ENCODE measurements at places on chromosomes 5 and 9.
A peak's percentile ranks its signal among the peaks of the same experiment; 100 is the strongest.

- no peak for DNase-seq
These were observed 381.4 kb downstream of the ACTL7B start for GRCh38 chr9:108474356-108474755.

- DNase-seq: no peak
These were observed 367.1 kb upstream of the IZUMO3 start for GRCh38 chr9:24912767-24913166.

- DNase-seq: no peak
These were observed 81.9 kb downstream of the PALM2AKAP2 start for GRCh38 chr9:109861918-109862317.

DNA sequence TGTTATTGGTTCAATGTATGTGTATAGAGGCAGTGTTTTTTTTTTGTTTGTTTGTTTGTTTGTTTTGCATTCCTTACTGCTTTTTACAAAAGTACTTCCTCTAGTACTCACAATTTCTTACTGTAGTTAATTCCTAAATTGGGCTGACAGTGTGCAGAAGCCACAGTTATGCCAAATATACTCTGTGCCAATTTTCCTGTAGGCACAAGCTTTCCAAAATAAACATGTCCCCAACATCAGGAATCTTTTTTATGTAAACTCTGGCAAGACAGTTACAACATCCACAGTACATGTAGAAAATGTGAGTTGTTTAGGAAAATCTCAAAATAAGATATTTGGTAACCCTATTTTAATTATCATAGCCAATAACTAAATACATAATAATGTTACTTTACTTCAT is 161.6 kb upstream of the TSLP start:
- no peak for DNase-seq

DNA sequence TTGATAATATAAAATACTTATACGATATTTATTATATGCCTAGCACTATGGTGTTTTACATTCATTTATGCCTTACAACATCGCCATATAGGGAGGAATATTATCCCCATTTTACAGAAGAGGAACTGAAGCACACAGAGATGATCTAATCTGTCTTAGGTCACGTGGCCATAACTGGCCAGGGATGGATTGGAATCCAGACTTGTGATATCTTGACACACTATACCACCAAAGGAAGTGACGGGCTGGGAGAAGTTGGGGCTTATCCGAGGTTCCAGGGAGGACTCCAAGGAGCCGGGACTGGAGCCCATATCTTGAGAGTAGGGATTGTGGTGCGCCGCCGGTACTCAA is 129.8 kb downstream of the TMEM174 start:
- DNase-seq: no peak

DNA sequence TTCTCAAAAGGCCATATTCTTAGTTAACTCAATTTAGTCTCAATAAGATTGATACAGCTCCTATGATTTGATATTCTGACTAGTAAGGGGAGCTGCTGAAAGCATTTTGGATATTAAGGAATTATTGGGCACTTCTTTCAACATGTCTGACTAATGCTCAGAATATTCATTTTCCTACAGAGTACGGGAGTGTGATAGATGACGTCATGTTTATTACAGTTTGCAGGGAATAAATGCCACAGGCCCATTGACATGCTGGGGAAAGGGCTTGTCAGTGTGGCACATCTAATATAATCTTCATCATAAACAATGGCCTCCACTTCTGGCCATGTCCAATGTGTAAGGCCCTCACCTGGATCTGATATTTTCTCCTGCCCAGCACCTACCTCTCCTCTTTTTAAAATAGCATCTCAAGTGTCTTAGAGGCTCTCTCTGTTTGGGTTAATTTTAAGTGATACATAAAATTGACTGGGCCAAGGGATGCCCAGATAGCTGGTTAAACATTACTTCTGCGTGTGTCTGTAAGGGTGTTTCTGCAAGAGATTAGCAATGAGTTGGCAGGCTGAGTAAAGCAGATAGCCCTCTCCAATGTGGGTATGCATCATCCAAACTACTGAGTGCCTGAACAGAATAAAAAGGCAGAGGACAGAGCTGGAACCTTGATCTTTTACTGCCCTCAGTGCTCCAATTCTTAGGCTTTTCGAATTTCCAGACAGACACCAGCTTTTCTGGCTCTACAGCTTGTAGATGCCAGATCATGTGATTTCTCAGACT is 99.3 kb downstream of the SLC24A2 start:
- no peak for DNase-seq

DNA sequence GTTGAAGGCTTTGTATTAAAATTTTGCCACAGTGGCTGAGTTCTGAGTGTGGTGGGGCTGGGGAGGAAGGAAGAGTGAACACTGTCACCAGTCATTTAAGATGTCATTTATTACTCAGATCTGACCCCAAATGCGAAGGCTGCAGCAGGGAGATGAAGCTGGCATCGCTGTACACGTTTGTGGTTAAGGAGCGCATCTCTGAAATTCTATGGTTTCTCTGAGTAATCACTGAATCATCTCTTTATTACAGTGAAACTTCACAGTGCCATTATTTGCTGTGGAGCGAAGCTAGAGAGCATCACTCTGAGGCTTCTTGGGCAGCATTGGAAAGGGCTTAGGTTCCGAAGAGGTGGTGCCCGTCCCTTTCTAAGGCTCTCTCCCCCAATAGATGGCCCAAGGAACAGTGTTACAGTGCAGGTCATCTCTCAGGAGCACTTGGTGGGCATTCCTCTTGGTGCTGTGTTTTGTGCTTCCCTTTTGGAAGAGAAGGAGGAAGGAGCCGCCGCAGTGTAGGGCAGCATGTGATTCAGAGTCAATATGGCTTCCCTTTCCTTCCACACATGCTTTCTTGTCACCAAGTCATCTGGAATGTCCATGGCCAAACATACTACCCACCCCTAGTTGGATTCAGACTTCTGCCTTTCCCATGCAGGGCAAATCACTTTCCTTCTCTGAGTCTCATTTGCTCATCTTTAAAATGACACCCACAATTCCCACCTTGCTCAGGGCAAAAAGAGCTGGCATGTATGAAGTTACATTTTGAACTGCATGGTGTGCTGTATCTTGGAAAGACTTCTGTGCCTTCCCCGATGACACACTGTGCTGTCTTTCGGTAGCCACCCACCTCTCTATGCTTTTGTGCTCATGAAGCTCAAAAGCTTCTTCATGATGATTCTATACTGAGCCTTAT is 9.3 kb upstream of the TEX48 start:
- no peak for DNase-seq

DNA sequence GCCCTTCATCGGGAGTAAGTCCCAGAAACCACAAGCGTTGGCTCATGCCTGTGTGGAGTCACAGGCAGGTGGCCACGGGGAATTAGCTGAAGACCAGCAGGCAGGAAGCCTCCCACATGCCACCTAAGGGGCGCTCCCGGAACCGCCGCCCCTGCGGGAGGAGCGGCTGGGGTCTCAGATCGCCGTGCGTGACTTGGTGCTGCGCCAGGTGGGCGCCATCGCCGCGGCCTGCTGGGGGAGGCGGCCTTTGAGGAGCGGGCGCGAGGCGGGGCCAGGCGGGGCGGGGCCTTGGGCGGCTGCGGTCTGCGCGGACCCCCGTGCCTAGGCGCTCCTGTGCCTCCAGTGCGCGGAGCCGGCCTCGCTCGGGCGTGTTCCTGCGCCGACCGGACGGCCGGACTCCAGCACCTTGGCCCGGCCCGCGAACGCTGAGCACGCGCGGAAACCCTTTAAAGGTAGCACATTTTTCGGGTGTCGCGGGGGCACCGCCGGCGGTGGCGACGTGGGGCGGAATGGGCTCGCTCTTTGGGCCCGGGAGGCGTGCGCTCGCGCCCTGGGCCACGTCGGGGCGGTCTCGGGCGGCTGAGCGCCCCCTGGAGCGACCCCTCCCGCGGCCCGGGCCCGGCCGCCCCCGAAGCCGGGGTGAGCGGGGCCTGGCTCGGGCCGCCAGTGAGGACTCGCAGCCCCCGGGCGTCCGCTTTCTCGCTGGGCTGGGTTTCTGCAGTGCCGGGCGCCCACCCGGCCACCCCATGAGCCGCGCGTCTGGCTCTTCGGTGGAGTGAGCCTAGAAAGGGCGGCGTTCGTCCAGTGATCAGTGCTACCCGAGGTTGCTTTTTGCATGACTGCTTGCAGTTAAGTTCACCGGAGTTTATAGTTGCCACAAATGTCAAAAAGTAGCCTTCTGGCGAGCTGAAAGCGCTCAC is 24.5 kb downstream of the LECT2 start:
- no peak for DNase-seq

DNA sequence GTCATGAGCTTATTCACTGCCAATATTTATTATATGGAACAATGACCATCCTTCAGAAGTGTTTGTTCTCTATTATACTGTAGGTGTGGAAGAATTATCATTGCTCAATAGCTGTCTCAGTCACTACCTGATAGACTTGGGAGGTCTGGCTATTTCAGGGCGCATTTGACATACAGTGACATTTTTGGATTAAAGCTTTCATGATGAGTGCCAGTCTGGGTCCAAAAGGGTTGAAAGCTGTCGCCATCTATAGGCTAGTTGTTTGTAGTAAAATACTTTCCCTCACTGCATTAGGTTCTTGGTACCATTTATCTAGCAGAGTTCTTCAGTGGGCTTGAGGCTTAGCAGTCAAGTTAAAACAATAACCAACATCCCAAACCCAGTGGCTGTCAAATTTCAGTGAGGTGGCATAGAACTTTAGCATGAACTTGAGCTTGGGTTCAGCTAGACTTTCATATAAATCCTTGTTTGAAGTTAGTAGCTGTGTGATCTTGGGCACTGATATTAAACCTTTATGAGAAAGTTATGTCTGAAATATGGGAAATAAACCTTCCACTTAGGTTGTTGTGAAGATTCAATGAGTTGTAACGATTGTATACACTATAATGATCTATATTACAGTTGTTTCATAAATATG is 110.5 kb upstream of the CDKN2B start:
- no peak for DNase-seq

- DNase-seq: peak; percentile 53
These were observed 18.9 kb upstream of the SPTLC1 start for GRCh38 chr9:92133949-92134604.

GRCh38 chr9:77769246-77769645 is 121.1 kb upstream of the GNA14 start:
- DNase-seq: no peak

- DNase-seq: no peak
These were observed 91.2 kb downstream of the IRX2 start for GRCh38 chr5:2660315-2660714.

GRCh38 chr9:110116543-110116885 is 91.4 kb downstream of the C9orf152 start:
- DNase-seq: no peak

GRCh38 chr5:132822650-132823480 is 7.6 kb downstream of the SHROOM1 start:
- no peak for DNase-seq

- no peak for DNase-seq
These were observed 190.5 kb downstream of the AOPEP start for GRCh38 chr9:94916956-94917355.

GRCh38 chr5:137070521-137070920 is 428.6 kb downstream of the SPOCK1 start:
- DNase-seq: no peak

DNA sequence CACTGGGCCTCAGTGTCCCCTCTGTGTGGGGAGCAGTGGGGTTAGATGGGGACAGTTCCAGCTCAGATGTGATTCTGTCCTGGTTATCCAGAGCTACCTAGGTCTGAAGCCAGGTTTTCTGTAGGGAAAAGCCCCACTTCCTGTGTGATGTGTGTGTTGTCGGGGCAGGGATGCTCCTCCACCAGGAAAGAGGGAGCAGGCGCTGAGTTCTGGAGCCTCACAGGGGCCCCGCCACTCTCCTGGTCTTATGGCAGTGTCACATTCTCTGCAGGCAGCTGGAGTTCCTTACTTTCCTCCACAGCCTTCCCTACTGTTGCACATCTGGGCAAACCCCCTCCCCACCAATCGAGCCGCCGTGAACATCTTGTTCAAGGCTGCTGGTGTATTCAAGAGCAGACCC is 39.1 kb upstream of the GRHPR start:
- no peak for DNase-seq

DNA sequence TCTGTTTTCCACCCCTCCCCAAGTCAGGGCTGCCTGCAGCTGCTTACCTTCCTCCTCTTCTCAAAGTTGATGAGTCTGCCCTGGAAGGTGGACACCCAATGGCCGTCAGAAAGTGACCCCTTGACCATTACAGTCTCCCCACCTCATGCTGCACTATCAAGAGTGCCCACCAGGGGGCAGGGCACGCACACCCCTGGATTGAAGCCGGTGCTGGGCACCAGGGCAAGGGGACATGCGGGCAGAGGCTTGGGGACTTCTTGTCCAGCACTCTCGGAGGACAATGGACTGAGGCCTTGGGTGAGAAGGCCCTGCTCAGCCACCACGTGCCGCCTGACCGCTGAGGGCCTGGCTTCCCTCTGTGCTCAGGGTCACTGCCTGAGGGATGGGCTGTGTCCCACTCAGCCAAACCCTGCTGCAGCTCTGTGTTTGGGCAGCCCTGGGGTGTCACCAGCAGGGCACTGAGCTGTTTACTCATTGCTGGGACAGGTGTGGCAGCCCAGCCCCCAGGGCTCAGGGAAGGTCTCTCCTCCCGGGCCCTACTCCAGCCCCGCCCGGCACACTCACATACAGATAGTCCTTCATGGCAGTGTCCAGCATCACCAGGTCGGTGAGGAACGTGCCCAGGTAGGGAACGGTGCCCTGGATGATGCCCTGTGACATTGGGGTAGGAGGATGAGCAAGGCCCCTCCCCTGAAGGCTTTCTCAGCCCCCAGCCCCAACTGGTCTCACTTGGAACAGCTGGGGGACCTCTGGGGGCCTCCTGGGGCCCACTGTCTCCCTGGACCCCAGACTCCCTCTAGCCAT is 17.7 kb downstream of the RALGDS start:
- no peak for DNase-seq

DNA sequence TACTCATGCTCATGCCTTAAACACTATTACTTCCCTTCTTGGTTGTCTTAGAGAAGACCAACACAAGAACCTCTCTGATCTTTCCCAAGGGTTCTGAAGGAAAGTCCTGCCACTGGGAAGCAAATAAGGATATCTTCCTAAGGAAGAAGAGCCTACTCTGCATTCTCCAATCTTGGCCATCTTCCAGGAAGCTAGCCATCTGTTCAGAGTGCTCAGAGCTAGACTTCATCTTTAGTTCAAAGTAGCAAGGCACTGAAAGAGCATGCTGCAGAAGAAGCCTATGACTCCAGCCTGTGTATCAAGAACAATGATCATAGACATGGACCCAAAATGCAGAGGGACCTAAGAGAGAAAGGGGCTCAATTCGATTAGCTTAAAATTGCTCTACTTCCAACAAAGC is 114.7 kb downstream of the KIAA0825 start:
- no peak for DNase-seq

GRCh38 chr9:90946982-90947381 is 145.4 kb downstream of the SYK start:
- no peak for DNase-seq

- no peak for DNase-seq
These were observed 43.7 kb upstream of the ITGA1 start for GRCh38 chr5:52743970-52744369.

DNA sequence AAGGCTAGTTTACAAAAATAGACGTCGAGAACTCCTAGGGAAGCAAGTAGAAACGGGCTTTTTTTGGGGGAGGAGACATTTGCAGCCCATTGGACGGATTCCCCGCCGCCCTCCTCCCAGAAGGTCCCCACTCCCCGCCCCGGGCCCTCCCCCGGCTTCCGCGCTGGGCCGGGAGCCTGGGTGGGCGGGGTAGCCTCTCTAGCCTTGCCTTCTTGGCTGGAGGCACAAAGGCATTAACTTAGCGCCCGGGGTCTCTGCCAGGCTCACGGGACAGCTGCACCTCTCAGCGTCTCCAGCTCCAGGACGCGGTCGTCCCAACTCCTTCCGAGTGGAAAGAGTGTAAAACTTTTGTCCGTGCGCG is at the start of gene DMRTA1:
Gene DMRTA1, plus strand, starts transcription at position 236 of the 361 bp plus-strand sequence. CDS start 242 bp downstream, outside the sequence.
- DNase-seq: peak; percentile 51

GRCh38 chr5:116756531-116756930 is 181.9 kb upstream of the SEMA6A start:
- DNase-seq: no peak

Data from NCI-H2081 treated with DMSO at 0.1 percent for 48 hours (cell line).